CD4-positive, alpha-beta T cell treated with Interleukin-4 for 4 hours (primary cell): ENCODE measurements at places on chromosomes 16 and 17.

DNA sequence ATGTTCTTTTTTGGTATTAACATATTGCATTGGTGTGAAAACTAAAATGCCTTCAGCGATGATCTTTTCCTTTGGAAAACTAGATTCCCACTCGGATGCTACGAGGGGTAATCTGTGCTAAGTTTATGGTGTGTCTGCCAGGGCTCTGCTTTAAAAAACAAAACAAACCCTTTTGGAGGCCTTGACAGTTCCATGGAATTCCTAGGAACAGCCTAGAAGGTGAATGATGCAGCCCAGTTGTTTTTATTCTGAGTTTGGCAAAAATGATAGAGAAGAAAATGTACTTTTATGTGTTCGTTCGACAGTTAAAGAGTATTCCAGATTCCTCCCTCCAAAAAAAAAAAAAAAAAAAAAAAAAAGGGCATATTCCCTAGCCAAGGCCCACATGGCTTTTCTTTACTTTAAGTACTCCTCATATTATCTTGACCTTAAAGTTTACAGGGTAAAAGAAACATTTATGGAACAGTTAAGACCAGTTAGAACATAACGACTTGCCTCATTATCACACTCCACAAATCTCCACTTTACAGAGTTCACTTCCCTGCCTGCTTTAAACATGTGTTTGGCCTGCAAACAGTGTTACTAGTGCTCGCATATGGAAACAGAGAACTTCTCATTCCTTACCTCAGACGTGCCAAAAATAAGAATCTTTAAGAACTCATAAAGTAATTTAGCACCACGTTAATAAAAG is 159.1 kb downstream of the WWOX start:
- DNase-seq = no peak

- no peak for DNase-seq
These were observed 107.9 kb downstream of the HAPSTR1 start for GRCh38 chr16:9199311-9199710.

- no peak for DNase-seq
These were observed 57.3 kb downstream of the SLC6A2 start for GRCh38 chr16:55713103-55713502.

- DNase-seq = no peak
These were observed 21.5 kb upstream of the C1QL1 start for GRCh38 chr17:44989552-44990138.

GRCh38 chr17:1785930-1786329 is 24.1 kb downstream of the SERPINF1 start:
- DNase-seq = no peak

GRCh38 chr17:35241520-35241919 is 1.4 kb upstream of the SLFN5 start:
- peak; percentile 69 for DNase-seq

DNA sequence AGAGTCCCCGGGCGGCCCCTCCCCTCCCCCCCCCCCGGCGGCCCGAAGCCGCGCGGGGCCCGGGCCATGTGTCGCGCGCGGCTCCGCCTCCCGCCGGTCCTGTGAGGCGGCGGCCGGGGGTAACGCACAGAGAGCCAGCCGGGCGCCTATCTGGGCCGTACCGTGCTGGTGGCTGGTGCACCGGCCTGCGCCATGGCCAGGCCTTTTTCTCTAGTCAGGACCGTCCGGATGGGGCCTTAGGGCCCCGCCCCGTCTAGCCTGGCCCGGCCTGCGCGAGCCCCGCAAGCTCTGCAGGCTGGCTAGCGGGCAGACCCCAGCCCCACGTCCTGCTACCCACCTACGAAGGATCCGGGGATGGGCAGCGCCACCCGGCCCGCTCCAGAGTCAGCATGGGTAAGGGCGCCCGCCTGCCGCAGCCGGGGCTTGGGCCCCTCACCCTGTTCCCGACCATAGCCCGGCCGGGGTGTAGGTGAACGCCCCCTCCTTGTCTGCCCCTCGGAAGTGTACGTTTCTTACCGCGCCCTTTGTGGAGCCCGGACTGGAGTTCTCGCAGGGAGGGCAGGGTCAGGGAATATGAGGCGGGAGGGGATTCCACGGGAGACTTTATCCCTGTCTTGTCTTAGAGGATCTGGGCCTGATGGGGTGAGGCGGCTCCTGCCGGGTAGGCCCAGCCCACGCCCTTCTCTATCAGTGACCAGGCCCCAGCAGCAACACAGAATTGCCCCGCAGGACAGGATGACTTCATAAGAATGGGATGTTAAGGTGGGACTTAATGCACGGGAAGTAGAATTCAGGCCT is at the start of gene CENPT:
CENPT (minus strand) TSS at position 630 of the 798 bp plus-strand sequence. CDS start 13,834 bp downstream, outside the sequence.
- no peak for DNase-seq

- peak; percentile 64 for DNase-seq
These were observed 10.2 kb downstream of the COTL1 start for GRCh38 chr16:84607694-84608093.

DNA sequence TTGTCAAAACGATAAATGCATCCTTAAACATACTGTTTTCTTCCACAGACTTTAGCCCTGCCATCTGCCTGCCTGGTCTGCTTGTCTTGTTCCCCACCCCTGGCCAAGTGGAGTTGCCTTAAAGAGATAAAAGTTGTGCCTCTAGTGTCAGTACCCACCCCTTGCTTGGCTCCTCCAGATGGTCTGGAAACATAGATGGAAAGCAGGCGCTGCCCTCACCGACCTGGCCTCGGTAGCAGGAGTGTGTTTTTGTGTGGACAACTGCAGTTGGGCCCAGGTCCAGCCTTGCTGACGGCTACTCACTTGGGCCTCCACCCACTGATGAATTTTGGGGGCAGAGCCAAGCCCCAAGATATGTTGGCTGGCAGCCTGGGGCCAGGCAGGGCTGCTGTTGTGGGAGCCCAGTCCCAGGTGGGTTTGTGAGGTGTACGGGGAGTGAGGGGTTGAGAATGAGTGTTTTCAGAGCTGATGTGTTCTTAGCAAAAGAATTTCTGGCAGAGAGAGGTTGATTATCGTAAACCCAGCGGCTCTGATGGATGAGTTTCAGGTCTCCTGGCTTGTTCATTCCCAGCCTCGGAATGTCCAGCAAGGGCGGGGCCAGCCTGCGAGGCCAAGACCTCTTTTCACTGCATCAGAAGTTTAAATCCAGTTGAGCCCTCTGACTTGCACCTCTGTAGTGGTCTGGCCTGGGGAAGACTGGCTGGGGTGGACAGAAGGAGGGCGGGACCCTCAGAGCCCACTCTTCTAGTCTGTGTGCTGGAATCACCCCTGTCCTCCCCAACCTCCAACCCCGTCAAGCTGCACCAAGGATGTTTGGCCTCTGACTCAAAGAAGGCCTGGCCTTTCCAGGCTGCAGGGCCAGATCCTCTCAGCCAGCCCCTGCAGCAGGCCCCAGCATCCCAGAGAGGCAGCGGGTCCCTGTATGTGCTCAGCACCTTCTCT is 179.7 kb downstream of the RAB11FIP4 start:
- DNase-seq = no peak

GRCh38 chr17:74282587-74283370 is 8.7 kb downstream of the DNAI2 start:
- DNase-seq = peak; percentile 91

- no peak for DNase-seq
These were observed 122.0 kb downstream of the BANP start for GRCh38 chr16:88073201-88073721.

DNA sequence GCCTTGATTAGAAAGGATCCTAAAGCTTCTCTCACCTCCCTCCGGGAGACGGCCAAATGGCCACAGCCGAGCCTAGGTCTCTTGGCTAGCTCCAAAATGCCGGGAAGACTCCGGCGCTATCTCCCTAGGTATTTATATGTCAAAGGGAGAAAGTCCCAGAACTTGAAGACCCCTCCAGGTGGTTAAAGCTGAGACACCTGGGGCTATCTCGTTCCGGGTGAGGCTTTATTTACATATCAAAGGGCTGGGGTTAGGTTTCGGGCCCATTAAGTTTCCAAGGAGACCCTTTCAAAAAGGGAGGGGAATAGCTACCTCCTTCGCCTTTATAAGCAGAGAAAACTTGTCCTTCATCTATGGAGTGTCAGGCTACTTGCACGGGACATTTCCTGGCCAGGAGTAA is 70.9 kb upstream of the KIFC3 start:
- DNase-seq = no peak

GRCh38 chr16:30758988-30759491 is 2.8 kb downstream of the CFAP119 start:
- DNase-seq = no peak

- DNase-seq = no peak
These were observed 24.6 kb upstream of the LRRC75A start for GRCh38 chr17:16516594-16517051.

GRCh38 chr16:57938936-57939871 is 31.7 kb downstream of the CNGB1 start:
- DNase-seq = no peak

GRCh38 chr17:83153681-83154310 is 74.4 kb downstream of the METRNL start:
- no peak for DNase-seq

- DNase-seq = no peak
These were observed 4.7 kb downstream of the PFAS start for GRCh38 chr17:8253801-8254200.

DNA sequence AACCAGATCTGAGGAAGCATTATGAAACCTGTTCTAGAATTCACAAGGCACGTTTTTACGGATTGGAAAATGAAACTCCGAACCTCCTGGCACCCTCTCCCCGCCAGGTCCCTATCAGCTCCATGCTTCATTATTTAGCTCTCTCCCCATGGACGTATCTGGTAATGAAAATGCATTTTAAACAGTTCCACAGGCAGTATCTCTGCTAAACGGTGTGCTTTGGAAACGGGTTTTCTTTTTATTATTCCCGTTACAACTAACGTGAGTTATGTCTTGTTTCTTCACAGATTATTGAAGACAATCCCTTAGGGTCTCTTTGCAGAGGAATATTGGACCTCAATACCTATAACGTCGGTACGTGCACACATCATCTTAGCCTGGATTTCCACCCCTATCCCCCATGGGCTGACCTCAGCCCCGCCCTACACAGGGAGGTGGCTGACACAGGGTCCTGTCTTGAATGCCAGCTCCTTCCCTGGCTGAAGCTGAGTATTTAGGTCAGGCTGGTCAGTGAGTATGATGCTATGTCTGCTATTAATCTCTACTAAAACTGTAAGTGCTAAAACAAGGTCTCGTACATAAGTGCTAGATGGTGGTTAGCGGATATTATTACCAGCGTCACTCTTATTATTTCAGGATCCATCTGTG is 82.9 kb downstream of the SDR42E1 start:
- DNase-seq = no peak

DNA sequence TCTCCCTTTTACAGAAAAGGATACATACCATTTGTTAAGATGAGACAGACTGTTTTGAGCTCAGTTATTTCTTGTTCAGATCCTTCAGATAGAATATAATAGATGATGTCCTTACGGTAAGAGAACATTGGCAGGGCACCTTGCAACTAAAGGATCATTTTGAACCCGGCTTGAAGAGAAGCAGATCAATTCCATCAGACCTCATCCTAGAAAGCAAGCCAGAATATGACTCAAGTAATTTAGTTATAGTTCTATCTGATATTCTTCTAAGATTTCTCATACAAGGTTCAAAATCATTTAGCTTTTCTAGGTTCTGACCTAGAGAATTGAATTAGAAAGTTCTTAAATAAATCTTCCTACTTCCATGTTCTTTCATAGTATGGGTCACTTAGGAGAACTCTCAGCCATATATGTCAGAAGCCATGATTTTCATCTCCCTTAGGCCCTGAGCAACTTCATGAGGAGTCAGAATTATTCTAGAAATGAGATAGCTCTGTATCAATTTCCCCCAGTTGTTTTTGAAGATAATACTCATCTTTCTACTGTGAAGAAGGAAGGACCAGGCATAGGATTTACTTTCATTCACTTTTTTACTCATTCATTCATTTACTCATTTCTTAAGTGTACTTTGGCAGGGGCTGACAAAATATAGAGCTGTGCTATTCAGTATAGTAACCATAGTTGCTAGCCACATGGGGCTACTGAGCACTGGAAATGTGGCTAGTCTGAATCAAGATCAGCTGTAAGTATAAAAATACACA is 2.5 kb upstream of the CMTM1 start:
- no peak for DNase-seq
